ENCODE measurements at places on chromosomes 1 and 21.

DNA sequence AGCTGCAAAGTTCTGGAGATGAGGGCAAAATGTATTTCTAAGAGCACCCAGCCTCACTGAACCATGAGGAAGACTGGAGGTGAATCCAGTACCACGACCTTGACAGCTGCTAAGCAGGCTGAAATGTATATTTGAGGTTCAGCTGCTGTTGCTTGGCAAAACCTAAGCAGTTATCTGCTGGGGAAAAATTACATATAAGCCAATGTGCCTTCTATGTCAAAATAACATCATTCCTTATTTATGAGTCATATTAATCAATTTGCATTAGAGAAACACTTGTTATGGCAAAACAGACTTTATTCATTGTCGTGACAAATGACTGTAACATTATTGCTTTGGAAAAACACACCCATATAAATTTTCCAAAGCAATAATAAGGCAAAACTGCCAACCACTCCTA is 560.5 kb upstream of the NR5A2 start:
- no peak for DNase-seq

DNA sequence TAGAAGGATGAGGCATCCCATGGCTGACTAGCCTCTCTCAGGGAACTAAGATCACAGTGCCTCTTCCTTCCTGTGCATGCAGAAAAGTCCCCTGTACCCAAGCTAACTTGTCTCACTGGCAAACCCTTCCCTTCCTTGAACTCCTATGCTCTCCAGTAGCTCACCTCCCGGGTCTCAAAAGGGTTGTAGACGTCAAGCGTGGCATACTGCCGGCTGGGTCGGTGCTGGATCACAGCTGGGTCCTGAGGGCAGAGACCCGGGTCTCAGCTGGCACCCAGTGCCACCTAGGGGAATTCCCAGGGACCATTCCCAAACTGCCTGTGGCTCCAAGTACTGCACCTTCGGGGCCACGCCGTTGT is 688 bp downstream of the SCAMP3 start:
- DNase-seq, result no peak

GRCh38 chr1:2255420-2256369 is 27.6 kb downstream of the SKI start:
- DNase-seq, result no peak

DNA sequence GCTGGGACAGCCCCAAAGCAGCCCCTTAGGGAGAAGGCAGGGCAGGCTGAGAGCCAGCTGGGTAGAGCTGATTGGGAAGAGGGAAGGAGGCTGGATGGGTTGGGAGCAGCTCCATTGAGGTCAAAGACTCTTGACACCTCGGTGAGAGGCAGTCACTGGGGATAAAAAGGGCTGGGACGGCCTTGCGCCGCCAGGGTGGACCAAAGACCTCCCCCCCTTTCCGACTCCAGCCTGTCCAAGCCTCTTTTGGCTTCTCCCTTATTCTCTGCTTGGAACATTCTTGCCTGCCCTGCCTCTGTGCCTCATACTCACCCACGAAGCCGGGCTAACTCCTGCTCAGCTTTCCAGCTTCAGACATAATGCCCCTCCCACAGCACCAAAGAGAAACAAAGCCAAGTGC is 51.1 kb downstream of the LRRC38 start:
- DNase-seq, result no peak

GRCh38 chr1:170267317-170267716 is 121.6 kb downstream of the NTMT2 start:
- DNase-seq, result no peak

DNA sequence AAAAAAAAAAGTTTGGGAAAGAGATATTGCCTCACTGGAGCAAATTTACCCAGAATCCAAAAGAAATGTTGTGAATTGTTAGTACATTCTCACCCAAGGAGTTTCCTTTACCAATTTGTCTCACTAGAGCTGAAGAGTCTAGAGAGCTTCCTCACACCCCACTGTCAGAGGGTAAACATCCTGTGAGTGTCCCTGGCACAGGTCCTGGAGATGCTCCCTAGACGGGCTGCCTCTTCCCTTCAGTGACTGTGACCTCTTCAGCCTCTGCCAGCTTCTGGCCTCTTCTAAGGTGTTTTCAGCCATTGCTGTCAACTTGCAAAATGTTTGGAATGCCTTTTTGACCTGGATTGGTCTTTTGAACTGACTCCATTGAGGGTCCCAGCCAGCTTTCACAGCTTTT is 159.4 kb downstream of the DHRS3 start:
- DNase-seq, result no peak

DNA sequence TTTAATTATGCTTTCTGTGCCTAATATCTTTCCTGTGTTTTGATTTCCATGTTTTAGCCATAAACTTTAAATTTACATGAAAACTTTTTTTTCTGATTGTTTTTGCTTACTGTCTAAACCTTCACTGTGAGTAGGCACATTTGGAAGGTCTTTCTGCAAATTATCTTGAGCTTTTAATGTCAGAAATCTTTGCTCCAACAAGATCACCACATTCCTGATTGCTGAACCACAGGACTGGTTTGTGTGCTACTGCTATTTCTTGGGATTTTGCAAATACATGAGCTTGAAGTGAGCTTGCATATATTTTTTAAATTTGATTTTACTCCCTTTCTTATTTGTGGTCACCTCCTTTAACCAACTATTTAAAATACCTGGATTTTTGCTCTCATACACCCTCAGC is 61.3 kb downstream of the PTBP2 start:
- no peak for DNase-seq

- DNase-seq, result no peak
Observed at GRCh38 chr1:86992861-86993260, 78.4 kb downstream of the HS2ST1 start.

DNA sequence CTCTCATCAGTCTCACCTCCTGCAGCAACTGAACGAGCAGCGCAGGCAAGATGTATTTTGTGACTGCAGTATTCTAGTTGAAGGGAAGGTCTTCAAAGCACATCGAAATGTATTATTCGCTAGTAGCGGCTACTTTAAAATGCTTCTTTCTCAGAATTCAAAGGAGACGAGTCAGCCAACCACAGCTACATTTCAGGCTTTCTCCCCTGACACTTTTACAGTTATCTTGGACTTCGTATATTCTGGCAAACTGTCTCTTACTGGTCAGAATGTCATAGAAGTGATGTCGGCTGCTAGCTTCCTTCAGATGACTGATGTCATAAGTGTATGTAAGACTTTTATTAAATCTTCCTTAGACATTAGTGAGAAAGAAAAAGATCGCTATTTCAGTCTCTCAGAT is 53.7 kb downstream of the ZBTB8A start:
- DNase-seq, result no peak

GRCh38 chr21:32307706-32308105 is 9.1 kb downstream of the MRAP start:
- DNase-seq, result no peak

GRCh38 chr1:46755121-46755520 is 36.2 kb upstream of the EFCAB14 start:
- DNase-seq, result no peak

DNA sequence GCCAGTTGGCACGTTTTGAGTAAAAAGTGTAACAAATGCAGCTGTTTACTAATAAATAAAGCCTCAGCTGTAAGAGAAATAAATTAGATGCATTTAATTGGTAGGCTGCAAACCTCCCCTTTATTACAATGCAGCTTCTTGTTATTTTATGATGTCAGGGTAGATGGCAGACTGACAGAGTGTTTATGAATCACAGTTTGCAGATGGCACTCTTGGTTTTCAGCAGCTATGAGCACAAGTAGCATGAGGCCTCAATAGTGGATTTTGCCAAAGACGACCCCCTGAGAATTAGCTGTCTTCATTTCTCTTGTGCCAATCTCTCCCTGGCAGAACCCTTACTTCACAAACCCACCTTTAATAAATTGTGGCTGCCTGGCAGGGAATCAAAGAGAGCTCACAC is 161.2 kb upstream of the C1orf87 start:
- DNase-seq, result no peak

DNA sequence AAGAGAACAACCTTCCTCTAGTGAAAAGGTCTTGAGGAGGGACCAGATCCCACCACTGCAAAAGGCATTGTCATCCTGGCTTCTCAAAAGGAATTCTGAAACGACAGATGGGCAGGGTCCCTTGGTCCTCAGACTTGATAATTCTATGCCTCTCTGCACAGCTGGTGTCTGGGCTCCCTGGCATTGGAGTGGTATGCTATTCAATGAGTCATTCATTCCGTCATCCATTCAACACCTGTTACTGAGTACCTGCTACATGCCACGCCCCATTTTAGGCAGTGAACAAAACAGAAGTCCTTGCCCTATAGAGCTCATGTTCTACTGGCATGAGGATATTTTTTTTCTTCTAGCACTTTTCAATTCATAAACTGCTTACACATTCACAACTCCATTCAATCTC is 45.8 kb upstream of the HMGB4 start:
- DNase-seq, result no peak

GRCh38 chr21:33916200-33916567 is 580 bp upstream of the ATP5PO start:
- DNase-seq, result no peak

DNA sequence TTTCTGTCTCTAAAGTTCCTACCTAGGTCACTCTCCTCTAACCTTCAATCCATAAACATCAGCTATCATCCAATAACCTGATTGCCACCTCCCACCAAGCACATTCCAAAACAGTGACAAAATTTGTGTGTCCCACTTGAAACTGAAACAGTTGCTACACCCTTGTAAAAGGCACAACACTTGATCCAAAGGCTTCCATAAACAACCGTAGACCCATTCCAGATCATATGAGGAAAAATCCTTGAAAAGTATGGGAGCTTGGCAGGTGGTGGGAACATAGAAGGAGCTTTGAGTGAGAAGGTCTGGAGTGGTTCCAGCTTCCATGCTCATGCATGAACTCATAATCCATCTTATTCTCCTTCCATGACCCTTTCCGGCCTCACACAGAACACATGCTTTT is 82.0 kb upstream of the ATP1A1 start:
- DNase-seq, result no peak

DNA sequence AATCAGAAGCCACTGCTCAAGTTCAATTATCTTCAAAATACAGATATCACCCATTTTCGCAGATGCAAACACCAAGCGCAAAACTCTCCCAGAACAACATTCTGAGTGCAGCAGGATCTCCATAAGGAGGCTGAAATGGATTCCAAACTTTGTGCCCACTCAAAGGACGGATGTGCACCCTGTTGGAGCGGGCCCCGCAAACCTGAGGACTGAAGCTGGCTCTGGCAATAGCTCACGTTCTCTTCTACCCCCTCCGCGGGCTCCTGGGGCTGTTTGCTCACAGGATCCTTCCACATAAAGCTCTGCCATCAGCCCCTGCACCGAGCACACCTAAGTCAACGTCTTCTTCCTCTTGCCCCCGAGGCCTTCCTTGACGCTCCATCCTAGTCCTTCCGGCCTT is 11.7 kb upstream of the RCSD1 start:
- DNase-seq, result no peak

DNA sequence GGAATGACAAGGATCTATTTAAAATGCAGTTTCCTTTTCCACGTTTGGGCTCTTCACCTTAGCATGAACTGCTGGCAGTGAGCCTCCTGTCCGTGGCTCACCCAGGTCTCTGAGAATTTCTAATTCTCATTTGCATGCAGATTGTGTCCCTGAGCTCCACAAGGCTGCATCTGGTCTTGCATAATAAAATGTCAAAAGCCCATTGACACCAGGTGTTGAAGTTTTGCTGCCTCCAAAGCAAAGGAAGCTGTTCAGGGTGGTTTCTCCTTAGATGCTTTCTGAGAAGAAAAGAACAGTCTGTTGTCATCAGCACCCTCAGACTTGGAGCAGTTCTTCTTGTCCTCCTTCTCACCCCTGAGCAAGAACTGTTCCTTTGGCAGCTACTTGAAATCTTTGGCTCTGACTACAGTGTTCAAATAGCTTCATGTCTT is 433.1 kb upstream of the KAZN start:
- DNase-seq, result no peak

DNA sequence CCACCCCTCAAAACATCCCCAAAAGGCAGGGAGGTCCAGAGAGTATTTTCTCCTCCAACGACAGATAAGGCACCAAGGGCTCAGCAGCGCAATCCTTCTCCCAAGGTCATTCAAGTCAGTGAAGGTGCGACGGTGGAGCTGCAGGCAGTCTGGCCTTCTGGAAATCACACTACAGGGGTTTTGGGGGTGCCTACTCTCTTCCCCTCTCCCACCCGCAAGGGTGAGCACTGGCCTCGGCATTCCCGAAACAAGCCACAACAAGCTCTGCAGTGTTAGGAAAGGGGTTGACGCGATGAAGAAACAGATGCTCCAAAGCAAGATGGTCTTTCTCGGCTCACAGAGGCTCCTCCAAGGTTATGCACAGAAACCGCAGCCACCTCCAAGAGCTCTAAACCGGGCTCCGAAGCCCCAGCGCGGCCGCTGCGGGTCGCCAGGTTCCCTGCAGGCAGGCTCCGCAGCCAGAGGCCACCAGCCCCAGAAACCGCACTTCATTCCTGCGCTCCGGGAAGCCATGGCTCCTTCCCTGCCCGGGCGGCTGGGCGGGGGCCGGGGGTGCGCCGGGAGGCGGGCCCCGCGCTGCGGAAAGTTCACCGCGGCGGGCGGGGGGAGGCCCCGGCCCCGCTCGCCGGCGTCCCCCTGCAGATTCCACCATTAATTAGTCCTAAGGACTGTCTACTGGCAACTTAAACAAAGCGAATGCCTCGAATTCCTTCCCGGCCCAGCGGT is 1.1 kb downstream of the LUZP1 start:
- peak; percentile 20 for DNase-seq

DNA sequence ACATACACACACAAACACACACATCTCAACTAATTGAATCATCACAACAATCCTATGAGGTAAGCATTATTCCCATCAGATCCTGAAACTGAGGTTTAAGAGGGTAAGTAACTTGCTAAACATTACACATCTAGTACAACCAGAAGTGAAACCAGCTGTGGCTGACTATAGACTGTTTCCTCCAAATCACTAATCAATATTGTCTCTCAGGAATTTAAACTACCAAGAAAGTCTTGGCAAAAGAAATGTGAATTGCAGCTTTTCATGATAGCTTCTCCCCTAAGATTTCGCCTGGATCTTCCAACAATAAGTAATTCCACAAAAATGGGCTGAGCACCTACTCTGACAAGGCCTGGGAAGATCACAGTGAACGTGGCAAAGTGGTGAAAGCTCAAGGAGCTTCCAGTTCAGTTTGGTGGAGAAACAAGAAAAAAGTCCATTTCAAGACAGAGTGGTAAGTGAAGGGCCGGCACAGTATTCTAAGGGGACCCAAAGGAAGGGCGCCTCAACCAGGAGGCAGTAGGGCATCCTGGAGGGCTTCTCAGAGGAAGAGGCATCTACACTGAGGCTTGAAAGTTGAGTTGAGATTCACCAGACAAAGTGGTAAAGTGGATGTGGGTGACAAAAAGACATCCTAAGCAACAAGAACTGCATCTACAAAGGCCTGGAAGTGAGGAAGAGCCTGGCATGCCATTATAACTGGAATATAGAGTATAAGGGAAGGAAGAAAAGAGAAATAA is 22.1 kb downstream of the LRRC52 start:
- DNase-seq, result no peak

- peak; percentile 73 for DNase-seq
Observed at GRCh38 chr1:116268211-116268610, 104.8 kb upstream of the ATP1A1 start.

GRCh38 chr1:27868556-27868931 is 3.8 kb upstream of the THEMIS2 start:
- DNase-seq, result no peak
